Left cardiac atrium (tissue), 4 donors: ENCODE measurements at places on chromosomes 4 and X. TPM values are rescaled to one million over a fixed set of nuclear protein-coding genes. Genes with fewer than 3 reads are reported as not detected.

DNA sequence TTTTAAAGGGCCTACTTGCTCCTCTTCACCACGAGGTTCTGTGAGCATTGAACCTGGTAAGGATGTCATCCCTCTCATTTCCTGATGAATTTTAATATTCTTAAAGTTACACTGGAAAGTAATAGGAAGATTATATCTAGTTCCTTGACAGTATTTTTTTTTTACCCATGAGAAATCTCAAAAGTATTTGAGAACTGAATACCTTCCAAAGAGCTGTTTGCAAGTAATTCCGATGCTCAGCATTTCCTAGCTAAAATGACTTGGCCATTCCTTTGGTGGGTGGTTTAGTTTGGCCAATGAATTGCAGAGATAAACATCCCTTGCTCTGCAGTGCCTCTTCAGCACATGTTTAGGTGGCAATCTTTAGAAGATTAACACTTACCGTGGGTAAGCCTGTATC lies 110.2 kb upstream of the WDR1 start:
- no peak for DNase-seq

- DNase-seq: no peak
Measured at GRCh38 chr4:4872314-4872903, 12.9 kb downstream of the MSX1 start.

- no peak for DNase-seq
Measured at GRCh38 chrX:74464722-74465121, 43.4 kb downstream of the SLC16A2 start.

- DNase-seq: no peak
Measured at GRCh38 chrX:13940671-13941070, 89.0 kb downstream of the GEMIN8 start.

GRCh38 chr4:1588306-1588705 lies 95.8 kb downstream of the FAM53A start:
- peak; percentile 7 for DNase-seq

- no peak for DNase-seq
Measured at GRCh38 chrX:39779952-39780783, 317.6 kb downstream of the BCOR start.

GRCh38 chr4:154989511-154989910 lies 208.4 kb downstream of the RBM46 start:
- DNase-seq: no peak

DNA sequence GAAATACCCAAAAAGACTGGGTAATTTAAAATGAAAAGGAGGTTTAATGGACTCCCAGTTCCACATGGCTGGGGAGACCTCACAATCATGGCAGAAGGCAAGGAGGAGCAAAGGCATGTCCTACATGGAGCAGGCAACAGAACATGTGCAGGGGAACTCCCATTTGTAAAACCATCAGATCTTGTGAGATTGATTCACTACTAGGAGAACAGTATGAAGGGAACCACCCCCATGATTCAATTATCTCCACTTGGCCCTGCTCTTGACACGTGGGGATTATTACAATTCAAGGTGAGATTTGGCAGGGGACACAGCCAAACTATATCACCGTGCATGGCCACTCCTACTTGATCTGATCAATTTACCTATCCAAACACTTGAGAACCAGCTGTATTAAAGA lies 131.5 kb upstream of the LDB2 start:
- no peak for DNase-seq

GC gene
- 0.21 TPM for total RNA-seq

TRPC5OS gene
- not detected for total RNA-seq
